Stimulated activated CD8-positive, alpha-beta memory T cell treated with anti-CD3 and anti-CD28 coated beads, Interleukin-15, amount 100 ng/mL, for 24 hours (primary cell): ENCODE measurements at places on chromosomes 3 and 15.
A peak's percentile ranks its signal among the peaks of the same experiment; 100 is the strongest.

DNA sequence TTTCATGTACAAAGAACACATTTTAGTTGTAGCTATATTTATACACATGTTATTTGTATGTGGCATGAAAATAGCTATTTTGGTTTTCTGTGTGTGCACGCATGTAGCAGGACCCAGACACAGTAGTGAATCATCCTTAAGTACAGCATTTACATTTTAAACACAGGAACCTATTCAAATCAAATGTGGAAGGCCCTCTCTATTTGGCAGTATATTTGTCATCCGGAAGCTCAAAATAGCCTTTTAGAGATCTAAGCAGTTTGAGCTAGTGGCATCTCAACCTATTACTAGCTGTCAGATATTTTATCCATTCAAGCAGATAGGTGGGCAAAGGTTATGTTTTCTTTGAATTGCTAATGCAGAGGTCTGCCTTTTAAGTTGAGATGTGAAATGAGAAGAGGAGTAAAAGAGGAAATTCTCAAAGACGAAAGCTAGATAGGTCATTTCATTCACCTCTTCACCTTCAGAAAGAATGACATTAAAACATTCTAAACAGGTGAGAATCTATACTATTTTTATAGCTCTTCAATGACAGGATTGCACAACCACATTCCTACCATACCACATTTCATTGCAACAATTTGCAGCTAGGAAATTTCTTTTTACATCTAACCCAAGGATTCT is 46.3 kb upstream of the TIPARP start:
- DNase-seq, result no peak

DNA sequence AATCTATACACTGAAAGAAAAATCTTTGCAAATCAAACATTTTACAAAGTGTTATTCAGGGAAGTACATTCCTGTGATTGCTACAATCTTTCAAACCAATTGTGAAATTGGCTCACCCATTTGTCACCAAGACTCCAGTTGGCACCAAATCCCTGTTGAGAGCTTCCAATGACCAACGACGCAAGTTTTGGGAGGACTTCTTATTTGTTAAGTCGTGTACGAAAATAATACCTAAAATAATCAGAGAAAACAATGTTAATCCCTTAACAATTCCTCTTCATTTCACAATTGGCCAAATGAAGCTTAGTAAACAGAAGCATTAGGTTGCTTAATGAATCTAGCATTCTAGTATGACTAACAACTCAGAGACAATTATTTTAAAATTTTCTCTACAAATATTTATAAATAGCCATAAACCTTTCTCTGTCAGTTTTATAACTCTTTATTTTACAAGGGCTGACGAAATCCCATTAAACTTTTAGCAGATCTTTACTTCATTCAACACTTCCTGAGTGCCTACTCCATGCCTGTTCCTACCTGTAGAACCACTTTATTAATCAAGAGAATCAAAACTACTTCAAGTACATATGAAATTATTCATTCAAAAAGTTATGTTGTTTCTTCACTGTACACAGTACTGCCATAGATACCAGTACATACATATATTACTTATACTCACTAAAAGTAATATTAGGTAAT is 24.0 kb upstream of the HGD start:
- no peak for DNase-seq

DNA sequence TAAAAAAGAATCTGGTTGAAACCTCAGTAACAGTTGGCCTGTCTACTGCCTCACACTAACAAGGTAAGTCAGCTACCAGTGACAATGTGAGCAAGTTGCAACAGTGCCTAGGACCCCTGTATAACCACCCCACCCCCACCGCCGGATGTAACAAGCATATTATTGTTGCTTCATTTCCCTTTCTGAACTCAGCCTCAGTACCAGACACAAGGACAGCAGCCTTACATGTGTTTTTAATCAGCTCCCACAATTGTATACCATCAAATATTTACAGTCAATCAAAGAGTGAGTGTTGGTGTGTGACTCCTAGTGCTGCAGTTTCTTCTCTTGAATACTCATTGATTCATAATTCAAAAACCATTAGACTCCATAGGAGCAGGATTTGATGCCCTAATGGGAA is 96.4 kb downstream of the PYDC2 start:
- no peak for DNase-seq

- no peak for DNase-seq
Observed at GRCh38 chr3:195893044-195893395, 15.3 kb downstream of the TNK2 start.

DNA sequence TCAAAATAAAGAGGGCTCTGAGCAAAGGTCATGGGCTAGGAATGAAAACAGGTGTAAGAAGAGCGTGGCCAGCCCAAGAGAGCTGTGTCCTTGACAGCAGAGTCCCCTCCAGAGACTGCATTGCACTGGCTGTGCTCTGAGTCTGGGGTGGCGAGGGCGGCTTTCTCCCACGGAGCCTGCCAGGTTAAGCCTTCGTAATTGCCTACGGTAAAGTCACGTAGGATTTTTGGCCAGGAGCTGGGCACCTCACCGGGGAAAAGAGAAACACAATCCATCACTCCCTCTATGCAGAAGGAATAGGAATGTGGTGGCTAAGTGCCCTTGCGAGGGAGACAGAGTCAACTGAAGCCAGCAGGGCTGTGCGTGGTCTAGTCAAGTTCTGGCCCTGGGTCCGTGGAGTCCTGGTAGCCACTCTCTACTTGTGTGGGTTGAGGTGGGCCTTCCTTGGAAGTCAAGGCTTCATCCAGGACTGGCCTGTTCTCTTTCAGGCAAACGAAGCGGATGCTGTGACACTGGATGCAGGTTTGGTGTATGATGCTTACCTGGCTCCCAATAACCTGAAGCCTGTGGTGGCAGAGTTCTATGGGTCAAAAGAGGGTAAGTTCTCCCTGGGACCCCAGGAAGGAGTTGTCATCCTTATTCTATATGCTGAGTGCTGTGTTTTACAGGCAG is 7.0 kb downstream of the TF start:
- no peak for DNase-seq

GRCh38 chr3:95002438-95003046 is 939.7 kb downstream of the NSUN3 start:
- DNase-seq, result no peak

GRCh38 chr3:189082666-189083427 is 88.9 kb upstream of the TPRG1 start:
- DNase-seq, result no peak

DNA sequence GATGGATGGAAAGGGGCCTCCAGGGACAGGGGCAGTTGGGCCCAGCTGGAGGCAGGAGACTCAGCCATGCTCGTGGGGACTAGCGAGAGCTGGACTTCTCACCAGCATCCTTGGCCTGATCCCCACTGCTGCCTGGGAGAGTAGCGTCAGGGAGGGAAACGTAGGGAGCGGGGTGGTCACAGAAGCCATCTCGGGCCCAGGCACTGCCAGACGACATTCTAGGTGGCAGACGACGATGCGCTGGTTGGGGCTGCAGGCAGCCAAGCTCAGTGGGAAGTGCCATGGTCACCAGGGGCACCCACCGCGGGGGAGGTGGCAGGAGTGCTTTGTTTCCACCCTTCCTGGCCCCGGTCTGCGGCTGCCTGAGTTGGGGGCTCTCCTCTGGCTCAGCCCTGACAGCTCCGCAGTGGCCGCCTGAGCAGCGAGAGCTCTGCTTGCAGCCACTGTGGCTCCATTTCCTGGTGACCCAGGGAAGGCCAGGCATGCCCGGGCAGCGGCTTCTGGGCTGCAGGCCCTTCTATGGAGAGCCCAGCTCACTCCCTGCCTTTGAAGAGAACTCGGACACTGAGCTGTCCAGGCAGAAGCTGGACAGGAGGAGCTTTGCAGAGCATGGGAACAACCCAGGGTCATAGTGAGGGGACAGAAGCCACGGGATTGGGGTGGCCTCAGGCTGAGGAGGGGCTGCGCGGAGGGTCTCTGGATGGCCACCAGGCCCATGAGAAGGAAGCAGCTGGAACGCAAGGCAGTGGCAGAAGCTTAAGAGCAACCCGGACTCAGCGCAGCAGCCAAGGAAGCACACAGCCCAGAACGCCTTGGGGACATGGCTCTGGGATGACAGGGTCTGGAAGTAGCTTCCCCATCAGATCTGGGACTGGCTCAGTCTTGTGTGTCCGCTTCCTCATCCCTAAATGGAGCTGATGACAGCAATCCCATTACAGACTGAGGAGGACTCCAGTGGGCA is 30.8 kb downstream of the KLHL25 start:
- no peak for DNase-seq

DNA sequence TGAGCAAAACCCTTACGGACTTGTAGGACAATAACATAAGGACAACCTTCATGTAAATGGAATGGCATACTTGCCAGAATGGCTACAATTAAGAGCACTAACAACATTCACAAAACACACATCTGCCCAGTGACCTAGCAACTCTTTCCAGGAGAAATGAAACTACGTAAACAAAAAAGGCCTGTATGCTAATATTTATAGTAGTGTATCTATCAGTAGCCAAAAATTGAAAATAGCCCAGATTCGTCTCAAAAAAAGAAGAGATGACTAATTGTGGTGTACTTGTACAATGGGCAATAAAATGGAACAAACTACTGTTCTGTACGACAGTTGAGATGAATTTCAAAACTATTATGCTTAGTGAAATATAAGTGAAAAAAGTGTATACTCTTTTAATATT is 38.4 kb downstream of the CMC1 start:
- DNase-seq, result no peak

GRCh38 chr15:92728266-92728665 is 72.7 kb upstream of the FAM174B start:
- DNase-seq, result no peak

DNA sequence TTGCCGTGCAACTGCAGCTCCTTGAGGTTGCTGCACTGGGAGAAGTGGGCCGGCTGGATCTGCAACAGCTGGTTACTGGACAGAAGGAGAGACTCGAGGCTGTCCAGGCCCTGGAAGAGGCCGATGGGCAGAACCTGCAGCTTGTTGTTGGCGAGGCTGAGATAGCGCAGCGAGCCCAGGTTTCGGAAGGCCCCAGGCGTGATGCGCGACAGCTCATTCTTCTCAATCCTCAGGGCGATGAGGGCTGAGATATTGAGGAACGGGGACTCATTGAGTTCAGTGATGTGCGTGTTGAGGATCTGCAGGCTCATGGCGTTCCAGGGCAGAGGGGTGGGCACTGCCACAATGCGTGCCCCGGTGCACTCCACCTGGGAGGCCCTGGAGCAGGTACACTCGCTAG is 9.0 kb downstream of the LRRC15 start:
- no peak for DNase-seq

- no peak for DNase-seq
Observed at GRCh38 chr3:131231710-131232389, 149.7 kb upstream of the NUDT16 start.

DNA sequence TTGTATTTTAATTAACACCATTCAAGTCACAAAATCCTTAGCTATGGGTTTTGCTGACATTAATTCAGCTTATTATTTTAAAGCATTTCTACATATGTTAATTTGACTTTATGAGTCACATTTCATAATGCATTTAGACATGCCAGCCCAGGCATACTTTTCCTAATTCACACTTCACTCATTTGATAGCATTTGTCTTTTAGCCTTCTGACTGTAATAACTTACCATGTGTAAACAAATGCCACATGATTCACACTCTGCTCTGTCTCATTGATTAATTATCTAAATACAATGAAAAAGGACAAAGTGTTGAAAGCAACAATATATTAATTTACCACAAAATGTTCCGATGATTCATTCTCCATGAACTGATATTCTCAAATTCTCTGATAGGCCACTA is 927.8 kb upstream of the EPHA6 start:
- DNase-seq, result no peak

GRCh38 chr3:155070932-155071387 is 9.2 kb upstream of the MME start:
- DNase-seq, result no peak

- DNase-seq, result no peak
Observed at GRCh38 chr3:128603811-128604775, 46.5 kb downstream of the RPN1 start.

DNA sequence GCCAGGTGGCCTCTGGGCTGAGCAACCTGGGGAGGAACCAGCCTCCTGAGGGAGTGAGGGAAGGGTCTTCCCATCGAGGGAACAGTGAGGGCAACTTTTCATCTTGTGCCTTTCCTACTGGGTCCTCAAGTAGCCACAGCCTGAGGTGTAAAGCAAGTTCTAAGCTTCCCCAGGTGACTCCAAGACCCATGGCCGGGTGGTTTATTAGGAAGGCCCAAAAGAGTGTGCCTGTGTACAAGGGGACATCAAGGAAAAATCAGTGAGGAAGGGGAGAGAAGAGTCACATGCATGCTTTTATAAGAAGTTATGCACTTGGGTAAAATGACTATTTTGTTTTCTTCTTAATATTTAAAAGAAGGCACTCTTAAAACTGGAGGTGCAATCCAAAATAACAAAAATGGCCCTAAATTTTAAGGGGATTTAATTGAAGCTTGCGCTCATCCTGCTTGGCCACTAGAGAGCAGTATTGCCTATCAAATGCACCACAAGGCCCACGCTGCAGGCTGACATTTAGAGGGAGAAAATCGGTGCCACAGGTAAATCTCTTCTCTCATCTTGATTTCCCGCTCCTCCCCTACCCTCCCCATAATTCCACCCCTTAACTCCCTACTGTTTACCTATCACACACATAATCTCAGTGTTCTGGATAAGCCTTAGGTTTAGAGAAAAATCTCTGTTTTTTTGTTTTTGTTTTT is 6.7 kb downstream of the NANOGP8 start:
- peak; percentile 1 for DNase-seq

- DNase-seq, result no peak
Observed at GRCh38 chr15:89140595-89140994, 52.3 kb downstream of the ABHD2 start.

DNA sequence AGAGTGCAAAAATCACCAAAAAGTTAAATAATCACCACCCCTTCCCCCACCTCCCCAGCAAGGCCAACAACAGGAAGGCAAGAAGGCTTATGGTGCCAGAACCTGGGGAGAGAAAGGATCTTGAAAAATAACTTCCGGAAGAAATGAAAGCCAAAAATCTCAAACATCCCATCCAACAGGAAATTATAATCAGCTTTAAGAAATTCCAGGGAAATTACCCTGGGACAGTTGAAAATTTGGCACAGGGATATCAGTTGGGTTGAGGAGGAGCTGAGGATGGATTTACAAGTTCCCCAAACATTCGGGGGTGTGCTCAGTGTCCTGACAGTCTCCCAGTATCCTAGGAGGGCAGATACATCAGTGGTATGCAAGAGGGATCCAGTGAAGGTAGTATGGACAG is 82.7 kb downstream of the POLR2M start:
- no peak for DNase-seq
